ENCODE measurements at places on chromosomes 3 and 15.

- no peaks in the 10 kb centered on the region for H3K27me3 ChIP-seq
- H3K27ac ChIP-seq, result no peak overlapping the region
- no peak for DNase-seq
These were observed 55.7 kb downstream of the TNIK start for GRCh38 chr3:171404376-171404967.

DNA sequence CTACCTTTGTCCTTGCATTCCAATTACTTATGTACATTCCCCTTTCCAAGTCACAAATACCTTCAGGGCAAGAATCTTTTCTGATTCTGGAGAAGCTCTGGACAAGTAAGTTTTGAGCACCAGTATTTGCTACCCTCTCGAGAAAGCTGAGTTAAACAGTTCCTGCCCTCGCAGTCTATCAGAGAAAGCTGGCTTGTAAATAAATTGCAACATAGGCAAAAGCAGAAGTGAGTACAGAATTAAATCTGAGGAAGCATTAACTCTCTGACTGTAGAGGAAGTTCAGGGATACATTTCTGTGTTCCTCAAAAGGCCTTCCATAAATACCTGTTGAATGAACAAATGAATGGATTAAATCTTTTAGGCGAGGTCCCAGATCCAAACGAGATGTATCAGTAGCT is 1.2 kb downstream of the OSBPL11 start:
- H3K27ac ChIP-seq, result no peak overlapping the region
- no peak for DNase-seq
- peaks cover 8% of the 10 kb centered on the region for H3K36me3 ChIP-seq
- H3K4me1 ChIP-seq, result peaks cover 2% of the 10 kb centered on the region
- peak overlapping the region; percentile 94 for H3K4me3 ChIP-seq
- H3K27me3 ChIP-seq, result no peaks in the 10 kb centered on the region

DNA sequence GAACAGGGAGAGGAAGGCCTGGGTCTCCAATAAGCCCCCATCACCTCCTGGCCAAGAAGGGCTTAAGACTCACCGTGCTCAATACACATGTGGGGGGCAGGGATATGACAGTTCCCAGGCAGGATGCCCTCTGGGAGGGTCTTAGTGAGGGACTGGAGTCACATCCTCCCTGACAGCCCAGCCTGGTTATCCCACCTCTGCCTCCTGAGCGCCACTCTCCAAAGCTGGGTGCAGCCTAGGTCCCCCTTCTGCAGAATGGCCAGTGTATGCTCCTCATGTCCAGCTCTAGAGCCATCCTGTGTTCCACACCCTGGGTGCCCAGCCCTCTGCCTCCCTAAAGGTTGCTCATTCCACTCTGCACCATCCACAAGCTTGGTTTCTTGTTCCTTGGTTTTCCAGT is 1.2 kb upstream of the SHISA5 start:
- no peak overlapping the region for H3K27ac ChIP-seq
- peaks cover 15% of the 10 kb centered on the region for H3K4me1 ChIP-seq
- no peak overlapping the region for H3K4me3 ChIP-seq
- H3K27me3 ChIP-seq, result no peaks in the 10 kb centered on the region
- peaks cover 11% of the 10 kb centered on the region for H3K36me3 ChIP-seq
- DNase-seq, result no peak

DNA sequence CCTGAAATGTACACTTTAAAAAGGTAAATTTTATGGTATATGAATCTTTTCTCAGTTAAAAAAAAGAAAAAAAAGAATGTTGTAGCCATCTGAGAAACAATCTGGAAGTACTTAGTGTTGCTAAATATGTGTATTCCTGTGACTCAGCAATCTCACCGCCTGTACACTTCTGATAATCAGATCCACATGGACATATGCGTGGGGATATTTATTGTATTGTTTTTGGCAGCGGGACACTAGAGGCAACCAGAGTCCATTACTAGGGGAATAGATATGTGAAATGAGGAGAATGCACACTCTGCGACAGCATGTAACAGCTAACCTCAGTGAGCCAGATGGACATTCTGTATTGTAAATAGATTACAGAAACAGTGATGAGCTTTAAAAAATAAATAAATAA is 65.4 kb downstream of the AQP9 start:
- no peak for DNase-seq
- H3K27ac ChIP-seq, result no peak overlapping the region
- H3K4me3 ChIP-seq, result no peak overlapping the region

GRCh38 chr3:23668430-23668904 is 137.3 kb upstream of the UBE2E1 start:
- no peak overlapping the region for H3K4me3 ChIP-seq
- no peaks in the 10 kb centered on the region for H3K36me3 ChIP-seq
- DNase-seq, result no peak
- no peaks in the 10 kb centered on the region for H3K4me1 ChIP-seq

DNA sequence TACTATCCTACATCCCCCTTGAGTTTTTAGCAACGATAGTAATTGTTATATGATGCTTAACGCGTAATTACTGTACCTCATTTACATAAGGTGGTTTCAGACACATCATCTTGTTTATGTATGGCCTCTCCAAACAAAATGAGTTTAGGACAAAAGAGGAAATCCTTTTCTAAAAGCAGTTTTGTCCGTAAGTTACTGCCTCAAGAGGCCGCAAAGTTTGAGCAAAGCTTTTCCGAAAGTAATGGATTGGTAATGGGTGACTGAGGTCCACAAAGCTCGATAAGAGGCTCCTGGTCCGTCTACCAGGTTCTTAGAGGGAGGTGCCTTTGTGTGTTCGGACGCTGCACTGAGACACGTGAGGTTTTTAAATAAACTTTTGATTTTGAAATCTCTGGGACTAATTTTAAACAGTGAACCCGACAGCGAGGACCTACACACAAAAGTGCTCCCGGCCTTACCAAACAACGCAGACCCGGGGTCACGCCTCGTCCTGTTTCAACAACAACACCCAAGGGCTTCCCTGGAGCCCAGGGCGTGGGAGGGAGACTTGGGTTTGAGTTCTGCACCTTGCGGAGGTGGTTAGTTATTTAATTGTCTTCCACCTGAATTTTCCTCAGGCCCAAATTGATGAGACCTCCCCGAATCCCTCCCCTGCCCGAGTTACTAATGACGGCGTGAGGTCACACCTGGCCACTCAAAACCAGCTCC is 456 bp upstream of the C15orf61 start:
- H3K27me3 ChIP-seq, result no peaks in the 10 kb centered on the region
- H3K36me3 ChIP-seq, result no peaks in the 10 kb centered on the region
- H3K4me3 ChIP-seq, result peak overlapping the region; percentile 82
- no peak for DNase-seq

DNA sequence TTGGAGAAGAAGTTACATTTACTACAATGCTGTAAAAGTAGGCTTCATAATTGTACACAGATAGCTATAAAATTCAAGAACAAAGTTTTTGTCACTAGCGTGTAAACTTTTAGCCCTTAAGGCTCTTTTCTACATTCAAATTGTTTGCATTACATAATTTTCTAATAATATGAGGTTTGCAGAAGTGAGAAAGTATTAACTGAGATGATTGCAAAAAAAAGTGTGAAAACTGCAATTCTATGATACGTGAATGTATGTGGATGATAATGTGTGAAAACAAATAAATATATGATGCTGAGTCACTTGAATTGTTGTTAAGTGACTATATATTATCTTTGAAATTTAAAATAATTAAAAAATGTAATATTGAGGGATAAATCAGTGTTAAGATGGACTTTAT is 557.5 kb downstream of the NAALADL2 start:
- no peak overlapping the region for H3K4me3 ChIP-seq
- no peaks in the 10 kb centered on the region for H3K4me1 ChIP-seq
- H3K36me3 ChIP-seq, result no peaks in the 10 kb centered on the region
- no peaks in the 10 kb centered on the region for H3K27me3 ChIP-seq
- H3K27ac ChIP-seq, result no peak overlapping the region
- DNase-seq, result no peak

- H3K4me3 ChIP-seq, result peak within 1 kb of the TSS; percentile 91
- H3K27ac ChIP-seq, result peak within 1 kb of the TSS; percentile 25
- H3K27me3 ChIP-seq, result peaks cover 37% of the 10 kb centered on the region
These were observed at the start of gene PLAAT1 for GRCh38 chr3:193240850-193241706. Gene PLAAT1, plus strand, starts transcription at chr3:193241222. Its CDS starts 14,429 bp downstream, at chr3:193255651.

GRCh38 chr3:45605534-45605933 is 11.0 kb downstream of the LIMD1 start:
- no peak for DNase-seq
- no peak overlapping the region for H3K27ac ChIP-seq
- peaks cover 9% of the 10 kb centered on the region for H3K36me3 ChIP-seq
- H3K4me3 ChIP-seq, result no peak overlapping the region
- H3K4me1 ChIP-seq, result no peaks in the 10 kb centered on the region
- H3K27me3 ChIP-seq, result no peaks in the 10 kb centered on the region

DNA sequence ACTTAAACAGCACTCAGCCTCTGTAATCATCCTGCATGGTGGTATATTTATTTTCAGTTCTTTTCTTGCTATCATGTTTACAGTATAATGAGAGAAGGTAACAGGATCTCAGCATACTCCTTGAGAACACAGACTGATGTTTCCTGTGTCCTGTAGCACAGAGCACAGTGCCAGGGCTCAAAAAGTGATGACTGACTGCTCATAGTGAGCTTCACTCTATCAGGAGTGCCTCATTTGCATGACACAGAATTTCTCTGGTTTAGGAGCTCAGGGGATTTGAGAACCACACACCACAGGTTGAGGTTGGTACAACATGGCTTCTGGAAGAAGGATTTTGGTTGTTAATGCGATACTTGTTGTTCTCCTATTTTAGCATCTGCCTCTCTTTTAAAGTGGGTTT is 68.5 kb upstream of the SLC2A2 start:
- no peak overlapping the region for H3K4me3 ChIP-seq
- DNase-seq, result no peak
- H3K27me3 ChIP-seq, result no peaks in the 10 kb centered on the region
- no peaks in the 10 kb centered on the region for H3K4me1 ChIP-seq

- no peak overlapping the region for H3K4me3 ChIP-seq
- DNase-seq, result no peak
- no peak overlapping the region for H3K27ac ChIP-seq
- peaks cover 14% of the 10 kb centered on the region for H3K4me1 ChIP-seq
- no peaks in the 10 kb centered on the region for H3K36me3 ChIP-seq
These were observed 630.9 kb upstream of the TBL1XR1 start for GRCh38 chr3:177828208-177828565.

DNA sequence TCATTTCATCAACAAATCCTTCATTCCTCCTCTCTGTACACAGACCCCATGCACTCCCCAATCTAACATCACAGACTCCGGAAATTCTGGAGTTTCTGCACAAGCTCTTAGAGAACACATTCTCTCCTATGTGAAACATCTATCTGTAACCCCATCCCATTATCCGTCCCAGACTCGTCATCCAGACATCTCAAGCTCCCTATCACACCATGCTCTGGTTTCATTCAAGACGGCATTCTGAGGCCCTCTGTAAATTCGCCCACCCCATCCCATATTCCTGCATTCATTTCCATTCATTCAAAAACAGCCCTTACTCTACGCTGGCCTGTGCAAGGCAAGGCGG is 575 bp downstream of the LEO1 start:
- no peaks in the 10 kb centered on the region for H3K4me1 ChIP-seq
- H3K27ac ChIP-seq, result no peak overlapping the region
- H3K27me3 ChIP-seq, result no peaks in the 10 kb centered on the region
- peak overlapping the region; percentile 70 for H3K4me3 ChIP-seq
- H3K36me3 ChIP-seq, result peaks cover 19% of the 10 kb centered on the region

DNA sequence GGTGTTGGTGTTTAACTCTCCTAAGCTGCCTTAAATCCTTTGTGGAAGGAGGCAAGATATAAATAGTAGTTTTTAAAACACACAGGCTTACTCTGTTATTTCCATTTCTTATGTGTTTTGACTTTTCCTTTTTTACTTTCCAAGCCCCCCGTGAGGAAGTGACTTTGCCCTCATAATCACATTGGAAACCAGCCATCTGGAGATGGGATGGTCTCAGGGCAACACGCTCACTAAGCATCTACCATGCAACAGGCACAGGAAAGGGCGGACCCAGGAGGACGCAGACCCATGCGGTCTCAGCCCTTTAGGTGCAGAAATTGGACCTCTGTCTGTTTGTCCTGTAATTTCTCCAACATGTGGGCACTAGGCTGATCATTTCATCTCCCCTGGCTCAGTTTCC is 115.7 kb downstream of the PDZRN3 start:
- no peaks in the 10 kb centered on the region for H3K27me3 ChIP-seq
- DNase-seq, result no peak
- H3K4me3 ChIP-seq, result no peak overlapping the region
- peaks cover 4% of the 10 kb centered on the region for H3K4me1 ChIP-seq
- no peak overlapping the region for H3K27ac ChIP-seq
- no peaks in the 10 kb centered on the region for H3K36me3 ChIP-seq

GRCh38 chr15:70611286-70611685 is 152.1 kb downstream of the UACA start:
- no peak for DNase-seq
- peaks cover 4% of the 10 kb centered on the region for H3K27me3 ChIP-seq
- H3K27ac ChIP-seq, result no peak overlapping the region
- no peaks in the 10 kb centered on the region for H3K36me3 ChIP-seq

GRCh38 chr15:77720655-77721054 is 87.9 kb upstream of the LINGO1 start:
- no peaks in the 10 kb centered on the region for H3K4me1 ChIP-seq
- H3K36me3 ChIP-seq, result no peaks in the 10 kb centered on the region
- no peak for DNase-seq
- peak overlapping the region; percentile 14 for H3K4me3 ChIP-seq
- peaks cover 39% of the 10 kb centered on the region for H3K27me3 ChIP-seq

- H3K4me1 ChIP-seq, result peaks cover 32% of the 10 kb centered on the region
- H3K27me3 ChIP-seq, result no peaks in the 10 kb centered on the region
- H3K36me3 ChIP-seq, result no peaks in the 10 kb centered on the region
- DNase-seq, result no peak
These were observed 9.7 kb upstream of the DAG1 start for GRCh38 chr3:49460188-49460890.

DNA sequence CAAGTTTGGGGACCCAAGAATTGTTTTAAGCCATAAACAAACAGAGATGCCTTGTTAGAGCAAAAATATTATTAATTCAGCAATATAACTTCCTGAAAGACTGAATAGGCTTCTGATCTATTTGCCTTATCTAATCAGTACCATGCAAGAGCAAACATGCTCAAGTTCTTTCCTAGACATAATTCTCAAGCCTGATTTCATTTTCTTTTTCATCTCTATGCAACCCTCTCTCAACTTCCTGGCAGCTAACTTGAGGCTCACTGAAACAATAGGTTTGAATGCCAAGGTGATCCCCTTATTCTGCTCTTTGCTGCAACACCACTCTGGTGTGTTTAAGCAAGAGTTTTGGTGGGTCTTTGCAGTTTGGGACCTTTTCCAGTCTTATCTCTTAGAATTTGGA is 230.9 kb upstream of the CD96 start:
- DNase-seq, result no peak
- H3K4me1 ChIP-seq, result no peaks in the 10 kb centered on the region
- no peaks in the 10 kb centered on the region for H3K27me3 ChIP-seq
- no peak overlapping the region for H3K27ac ChIP-seq
- H3K4me3 ChIP-seq, result no peak overlapping the region

Measured in neuronal stem cell (in vitro differentiated cells).